AG09319 (cell line): ENCODE measurements at places on chromosomes 3 and 15.
A peak's percentile ranks its signal among the peaks of the same experiment; 100 is the strongest.

DNA sequence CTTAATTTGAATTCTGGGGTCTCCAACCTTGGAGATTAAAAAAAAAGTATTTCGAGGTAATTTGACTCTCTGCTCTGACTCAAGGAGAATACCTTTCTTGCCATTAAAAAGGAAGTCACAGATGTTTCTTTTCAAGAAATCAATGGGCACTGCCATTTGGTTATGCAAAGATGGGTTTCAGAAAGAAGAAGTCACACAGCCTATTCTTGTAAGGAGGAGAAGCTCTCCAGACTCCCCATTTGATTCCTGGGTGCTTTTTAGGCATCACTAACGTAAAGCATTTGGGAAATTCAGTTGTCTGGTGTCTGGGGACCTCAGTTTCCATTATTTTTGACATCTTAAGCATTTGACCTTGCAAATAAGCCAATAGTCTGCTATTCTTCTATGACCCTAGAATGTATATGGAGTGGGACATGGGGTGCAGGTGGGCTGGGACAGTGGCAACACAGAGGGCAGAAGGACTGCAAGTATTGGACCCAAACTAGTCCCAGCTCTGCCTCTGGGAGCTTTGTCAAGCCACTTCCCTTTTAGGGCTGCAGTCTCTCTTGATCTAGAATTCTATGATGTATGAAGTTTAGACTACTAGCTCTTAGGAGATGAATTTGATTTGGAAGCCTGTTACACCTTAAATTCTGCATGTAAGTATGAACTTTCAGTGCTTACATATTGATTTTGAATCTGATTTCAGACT, 27.8 kb downstream of the IL5RA start:
- DNase-seq: no peak

DNA sequence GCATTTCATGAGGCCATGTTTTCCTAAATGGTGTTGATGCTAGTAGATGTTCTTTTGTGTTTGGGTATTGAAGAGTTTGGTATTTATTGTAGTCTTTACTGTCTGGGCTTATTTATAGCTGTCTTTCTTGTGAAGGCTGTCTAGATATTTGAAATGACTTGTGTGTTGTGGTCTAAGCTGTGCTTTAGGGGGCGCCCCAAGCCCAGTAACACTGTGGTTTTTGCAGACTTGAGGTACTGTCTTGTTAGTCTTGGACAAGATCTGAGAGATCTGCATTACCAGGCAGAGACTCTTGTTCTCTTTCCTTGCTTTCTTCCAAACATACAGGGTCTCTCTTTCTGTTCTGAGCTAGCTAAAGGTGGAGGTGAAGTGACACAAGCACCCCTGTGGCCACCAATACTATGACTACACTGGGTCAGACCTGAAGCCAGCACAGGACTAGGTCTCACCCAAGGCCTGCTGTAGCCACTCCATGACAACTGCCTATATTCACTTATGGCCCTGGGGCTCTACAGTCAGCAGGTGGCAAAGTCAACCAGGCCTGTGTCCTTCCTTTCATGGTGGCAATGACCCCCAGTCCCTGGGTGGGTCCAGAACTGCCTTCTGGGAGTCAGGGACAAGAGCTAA, 152.1 kb upstream of the TBC1D5 start:
- DNase-seq: peak; percentile 25

GRCh38 chr3:98322101-98322500, 31.6 kb upstream of the OR5K4 start:
- no peak for DNase-seq

DNA sequence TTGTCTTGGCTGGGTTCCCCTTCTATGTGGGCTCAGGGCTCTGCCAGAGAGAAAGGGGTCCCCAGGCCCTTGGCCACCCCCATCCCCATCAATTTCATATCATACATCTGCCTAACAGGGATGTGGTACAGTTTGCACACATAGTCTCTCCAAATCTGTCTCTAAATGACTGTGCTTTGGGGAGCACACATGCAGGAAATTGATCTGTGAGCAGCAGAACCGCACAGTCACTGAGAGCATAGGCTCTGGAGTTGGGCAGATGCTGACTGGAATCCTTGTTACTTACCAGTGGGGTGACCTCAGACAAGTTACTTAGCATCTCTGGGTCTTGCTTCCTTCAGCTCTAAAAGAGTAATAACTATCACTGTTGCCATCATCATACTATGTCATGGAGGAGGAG, 273.9 kb downstream of the ABHD5 start:
- DNase-seq: no peak

DNA sequence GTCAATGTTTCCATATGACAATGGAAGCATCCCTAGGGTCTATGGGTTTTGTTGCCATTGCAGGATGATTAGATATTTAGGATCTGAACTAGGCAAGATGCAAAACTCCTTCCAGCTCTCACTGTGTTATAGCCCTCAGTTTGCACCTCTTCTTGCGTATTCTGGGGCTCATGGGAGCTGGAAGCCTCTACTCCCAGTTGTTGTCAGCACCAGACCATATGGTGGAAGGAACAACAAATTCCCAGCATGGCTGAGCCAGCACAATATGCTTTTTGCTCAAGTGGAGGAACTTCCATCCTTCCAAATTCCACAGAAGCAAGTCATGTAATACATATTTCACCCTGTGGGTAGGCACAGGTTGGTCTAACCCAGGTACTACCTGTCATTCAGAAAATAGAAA, 18.5 kb upstream of the CTXND1 start:
- DNase-seq: no peak

GRCh38 chr15:35399901-35400300, 146.1 kb downstream of the DPH6 start:
- DNase-seq: no peak

GRCh38 chr15:58440922-58441321, 9.1 kb downstream of the LIPC start:
- DNase-seq: no peak

- no peak for DNase-seq
Observed at GRCh38 chr3:25531971-25532370, 103.9 kb downstream of the RARB start.

DNA sequence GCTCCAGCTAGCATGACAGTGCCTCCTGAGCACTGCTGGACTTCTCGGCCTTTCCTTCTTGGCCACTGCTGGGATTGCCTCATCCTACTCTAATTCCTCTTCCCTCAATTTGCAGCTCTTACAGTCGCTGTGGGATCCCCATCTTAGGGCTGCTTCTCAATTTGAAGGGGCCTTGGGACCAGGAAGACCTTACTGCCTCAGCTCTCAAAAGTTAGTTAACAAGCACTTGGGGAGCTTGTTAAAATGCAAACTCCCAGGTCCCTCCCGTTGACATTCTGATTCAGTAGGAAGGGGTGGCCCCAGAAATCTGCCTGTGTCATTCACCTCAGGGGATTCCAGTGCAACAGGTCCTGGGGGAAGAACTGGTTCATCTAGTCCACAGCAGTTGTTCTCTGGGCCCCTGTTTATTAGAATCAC, 14.8 kb downstream of the BDH1 start:
- DNase-seq: no peak

DNA sequence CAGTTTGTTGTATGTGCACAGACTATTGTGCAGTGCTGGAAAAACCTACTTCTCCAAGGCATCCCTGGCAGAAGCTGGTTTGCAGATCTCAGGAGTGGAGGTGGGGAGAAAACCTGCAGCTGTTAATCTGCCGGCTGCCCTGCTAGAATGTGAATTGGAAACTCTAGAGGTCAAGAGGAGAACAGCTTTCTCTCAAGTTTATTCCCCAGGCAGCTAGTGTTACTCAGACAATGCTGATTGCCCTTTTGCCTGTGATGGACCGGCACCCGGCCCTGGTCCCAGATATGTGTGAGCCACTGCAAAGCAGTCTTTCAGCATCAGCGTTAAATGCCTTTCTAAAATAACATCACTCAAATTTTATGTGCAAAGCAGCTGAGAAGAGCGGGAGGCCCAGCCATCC, 129.7 kb upstream of the TPM1 start:
- no peak for DNase-seq

DNA sequence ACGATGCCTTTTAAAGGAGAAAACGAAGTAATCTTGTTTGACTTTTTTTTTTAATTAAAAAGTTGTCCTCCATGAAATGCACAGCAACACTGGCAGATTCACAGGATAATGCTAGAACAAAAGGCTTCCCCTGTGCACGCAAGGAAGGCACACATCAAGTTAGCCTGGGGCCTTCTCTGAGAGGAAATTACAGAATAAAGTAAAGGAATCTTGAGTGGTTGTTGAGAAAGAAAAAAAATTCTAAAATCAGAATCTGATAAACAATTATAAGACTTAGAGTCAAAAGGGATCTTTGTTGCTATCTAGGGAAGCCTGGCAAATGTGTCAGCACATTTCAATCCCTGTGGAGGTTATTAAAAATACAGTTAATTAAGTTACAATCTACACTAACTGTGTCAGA, 946.0 kb downstream of the IGSF11 start:
- DNase-seq: no peak

DNA sequence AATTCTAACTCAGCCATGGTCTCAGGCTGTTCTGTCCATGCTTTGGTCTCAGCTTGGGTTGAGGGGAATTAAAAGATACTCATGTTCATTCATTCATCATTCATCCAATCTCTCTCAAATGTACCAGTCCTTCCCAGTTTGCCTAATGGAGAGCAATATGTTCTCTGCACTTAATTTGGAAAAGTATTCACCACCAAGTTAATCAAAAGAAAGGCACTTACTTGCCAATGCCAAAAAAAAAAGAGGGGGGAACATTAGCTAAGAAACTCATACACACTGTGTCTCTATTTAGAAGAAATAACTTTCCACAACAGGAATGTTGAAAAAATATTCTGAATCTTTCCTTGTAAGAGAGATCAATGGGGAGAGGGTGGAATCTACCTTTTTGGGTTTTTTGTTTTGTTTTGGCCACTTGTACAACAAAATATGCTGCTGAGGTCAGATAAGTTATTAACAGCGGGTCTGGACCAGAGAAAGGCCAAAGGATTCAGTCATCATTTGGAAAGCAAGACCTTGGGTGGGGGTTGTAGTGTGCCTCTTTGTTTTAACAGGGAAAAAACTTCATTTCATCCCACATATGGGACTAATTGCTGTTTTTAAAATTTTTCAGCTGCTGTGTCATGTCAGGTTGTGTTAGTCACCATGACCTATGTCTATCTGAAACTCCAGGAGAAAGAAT, 152.3 kb downstream of the FBN1 start:
- DNase-seq: peak; percentile 87

DNA sequence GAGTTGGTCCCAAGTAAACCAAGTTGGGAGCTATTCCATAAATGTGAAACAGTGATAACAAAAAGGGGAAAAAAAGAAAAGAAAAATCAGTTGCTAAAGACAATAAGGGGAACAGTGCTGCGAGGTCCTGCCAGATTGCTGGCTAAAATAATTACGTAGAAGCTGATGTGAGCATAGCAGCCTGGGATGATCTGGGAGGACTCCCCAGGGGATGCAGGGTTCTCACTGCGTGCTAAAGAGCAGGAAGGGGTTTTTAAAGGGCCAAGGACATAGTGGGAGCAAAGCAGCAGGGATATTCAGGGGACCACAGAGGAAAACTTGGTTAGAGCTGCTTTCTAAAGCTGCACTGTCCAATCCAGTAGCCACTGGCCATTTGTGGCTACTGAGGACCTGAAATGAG, 133.0 kb upstream of the UMPS start:
- DNase-seq: no peak

DNA sequence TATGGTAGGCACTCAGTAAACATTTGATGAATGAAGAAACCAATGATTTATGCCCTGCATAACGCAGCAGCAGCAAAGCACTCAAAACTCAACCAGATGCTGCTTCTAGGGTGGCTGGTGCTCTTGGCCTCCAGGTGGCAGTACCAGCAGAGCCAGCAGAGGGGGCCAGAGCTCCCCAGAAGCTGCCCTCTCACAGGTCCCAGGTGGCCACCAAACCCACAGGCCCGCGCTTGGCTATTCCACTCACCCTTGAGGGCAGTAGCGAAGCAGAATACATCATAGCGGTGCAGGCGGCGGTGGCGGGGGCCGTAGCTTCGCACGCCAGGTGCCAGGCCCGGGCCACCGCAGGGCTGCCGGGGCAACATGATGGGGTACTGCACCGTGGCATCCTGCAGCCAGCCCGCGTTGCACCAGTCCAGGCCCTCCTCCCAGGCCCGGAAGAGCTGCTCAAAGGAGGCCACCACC, 16.6 kb downstream of the HAPLN3 start:
- no peak for DNase-seq

DNA sequence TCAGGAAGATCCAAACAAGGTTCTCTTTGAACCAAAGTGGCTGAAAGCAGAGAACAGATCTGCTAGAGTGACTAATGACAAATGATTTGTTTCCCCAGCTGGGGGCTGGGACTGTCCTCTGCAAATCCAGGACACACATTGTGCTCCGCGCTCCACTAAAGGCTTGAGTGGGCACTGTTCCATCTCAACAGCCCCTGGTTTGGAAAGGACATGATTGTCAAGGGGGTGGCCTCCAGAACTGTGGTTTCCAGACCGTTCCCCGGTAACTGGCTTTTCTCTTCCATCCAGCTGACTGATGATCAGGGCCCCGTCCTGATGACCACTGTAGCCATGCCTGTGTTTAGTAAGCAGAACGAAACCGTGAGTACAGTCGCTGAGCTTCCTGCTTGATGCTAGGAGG, 91.0 kb downstream of the LRTM1 start:
- no peak for DNase-seq

- DNase-seq: no peak
Observed at GRCh38 chr15:100292010-100292409, 49.8 kb downstream of the ADAMTS17 start.

- peak; percentile 31 for DNase-seq
Observed at GRCh38 chr3:176430244-176431037, 766.8 kb downstream of the TBL1XR1 start.

- no peak for DNase-seq
Observed at GRCh38 chr3:187624588-187624987, 45.6 kb downstream of the SST start.

DNA sequence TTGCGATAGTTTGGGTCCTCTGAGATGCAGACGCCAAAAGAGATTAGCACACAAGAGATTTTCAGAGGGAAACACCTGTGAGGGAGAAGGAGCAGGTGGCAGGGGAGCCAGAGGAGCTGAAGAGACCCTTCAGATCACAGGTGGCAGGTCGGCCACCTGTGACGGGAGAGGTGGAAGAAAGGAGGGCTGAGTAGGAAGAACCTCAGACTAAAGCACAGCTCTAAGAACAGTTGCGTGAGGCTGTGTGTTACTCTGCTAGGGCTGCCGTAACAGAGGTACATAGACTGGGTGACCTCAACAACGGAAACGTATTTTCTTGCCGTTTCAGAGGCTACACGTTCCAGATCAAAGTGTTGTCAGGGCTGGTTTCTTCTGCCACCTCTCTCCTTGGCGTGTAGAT, 38.5 kb downstream of the C2CD4A start:
- no peak for DNase-seq

- DNase-seq: no peak
Observed at GRCh38 chr15:62453375-62453774, 288.3 kb upstream of the C2CD4B start.
